ENCODE measurements at places on chromosomes 13 and 19. TPM values are rescaled to one million over a fixed set of nuclear protein-coding genes. Genes with fewer than 3 reads are reported as not detected.

KCTD15 gene
- total RNA-seq = 110 TPM

SULT2A1 gene
- total RNA-seq = not detected

ZSCAN22 gene
- total RNA-seq = 2.3 TPM

ZNF99 gene
- total RNA-seq = not detected

IRGC gene
- not detected for total RNA-seq

ZNF836 gene
- total RNA-seq = 3.5 TPM

MAB21L1 gene
- total RNA-seq = not detected

ZNF154 gene
- total RNA-seq = 0.32 TPM

PBX4 gene
- total RNA-seq = not detected

CYP4F8 gene
- not detected for total RNA-seq

TGFBR3L gene
- total RNA-seq = 2.3 TPM

CLEC4M gene
- total RNA-seq = not detected

DAND5 gene
- not detected for total RNA-seq

Data from epithelial cell of umbilical artery (primary cell).